ENCODE measurements at places on chromosomes 3 and 15.

GRCh38 chr3:71503525-71504249 lies 79.8 kb downstream of the FOXP1 start:
- no peak for DNase-seq

DNA sequence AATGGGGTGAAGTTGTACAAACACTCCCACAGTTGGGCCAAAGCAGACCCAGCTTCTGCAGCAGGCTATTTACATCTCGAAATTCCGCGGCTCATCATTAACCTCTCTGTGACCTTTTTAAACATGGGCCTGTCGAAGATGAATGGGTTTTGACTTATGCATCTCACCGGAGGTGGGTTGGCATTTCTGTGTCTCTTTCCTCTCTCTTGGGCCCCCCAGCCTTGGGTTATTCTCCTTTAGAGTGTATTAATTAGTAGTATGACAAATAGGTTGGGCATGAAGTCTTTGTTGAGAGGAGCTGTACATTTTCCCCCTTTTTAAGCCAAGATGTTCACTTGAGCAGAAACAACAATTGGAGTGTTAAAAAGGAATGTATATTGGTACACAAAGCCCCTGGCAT lies 9.8 kb downstream of the SMAD6 start:
- DNase-seq: no peak

GRCh38 chr3:113273604-113274378 lies 62.4 kb downstream of the BOC start:
- DNase-seq: no peak

GRCh38 chr3:7876741-7877297 lies 624.8 kb upstream of the LMCD1 start:
- no peak for DNase-seq

- DNase-seq: no peak
Observed at GRCh38 chr3:144106970-144107369, 135.3 kb downstream of the DIPK2A start.

GRCh38 chr3:171809861-171810628 lies at the start of gene PLD1:
TSS of gene PLD1 (minus strand) at chr3:171810483. CDS start at chr3:171738051, 72,432 bp downstream.
- DNase-seq: peak; percentile 77

- no peak for DNase-seq
Observed at GRCh38 chr15:101105059-101105891, 146.6 kb downstream of the CHSY1 start.
